ENCODE measurements at places on chromosomes 4 and X.
A peak's percentile ranks its signal among the peaks of the same experiment; 100 is the strongest.

- DNase-seq = no peak
These were observed 600.5 kb downstream of the PCDH18 start for GRCh38 chr4:136931781-136932180.

DNA sequence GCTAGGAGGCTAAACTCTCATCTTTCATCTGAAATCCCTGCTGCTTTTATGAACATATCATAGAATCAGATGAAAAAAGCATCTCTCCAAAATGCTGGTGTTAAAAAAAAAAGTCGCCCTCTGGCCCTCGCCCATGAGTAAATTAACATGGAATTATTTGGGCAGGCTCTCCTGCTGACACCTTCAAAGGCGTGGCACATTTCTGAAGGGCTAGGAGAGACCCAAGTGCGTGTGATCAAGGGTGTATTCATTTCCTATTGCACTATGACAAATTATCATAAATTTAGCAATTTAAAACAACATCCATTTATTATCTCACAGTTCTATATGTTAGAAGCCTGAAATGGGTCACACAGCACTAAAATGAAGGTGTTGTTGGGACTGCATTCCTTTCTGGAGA, 5.1 kb downstream of the ANXA3 start:
- DNase-seq = no peak

DNA sequence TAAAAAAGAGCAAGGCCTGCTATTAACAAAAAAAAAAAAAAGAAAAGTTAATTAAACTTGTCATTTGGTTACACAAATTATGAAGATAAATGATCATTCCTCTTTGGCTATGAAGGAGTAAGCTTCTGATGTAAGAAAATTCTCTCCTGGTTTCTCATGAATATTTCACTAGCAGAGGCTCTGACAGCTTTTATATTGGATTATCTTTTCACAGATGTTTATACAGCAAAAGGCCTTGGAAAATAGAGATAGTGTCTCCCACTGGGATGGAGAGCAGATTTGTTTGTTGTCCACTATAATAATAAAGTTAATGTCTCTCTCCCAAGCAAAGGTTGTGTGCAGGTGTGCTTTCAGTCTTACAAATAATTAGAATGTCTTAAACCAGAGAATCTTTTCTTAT, 40.7 kb upstream of the PDGFC start:
- DNase-seq = no peak

GRCh38 chrX:81890521-81890920, 688.6 kb downstream of the SH3BGRL start:
- DNase-seq = peak; percentile 3

DNA sequence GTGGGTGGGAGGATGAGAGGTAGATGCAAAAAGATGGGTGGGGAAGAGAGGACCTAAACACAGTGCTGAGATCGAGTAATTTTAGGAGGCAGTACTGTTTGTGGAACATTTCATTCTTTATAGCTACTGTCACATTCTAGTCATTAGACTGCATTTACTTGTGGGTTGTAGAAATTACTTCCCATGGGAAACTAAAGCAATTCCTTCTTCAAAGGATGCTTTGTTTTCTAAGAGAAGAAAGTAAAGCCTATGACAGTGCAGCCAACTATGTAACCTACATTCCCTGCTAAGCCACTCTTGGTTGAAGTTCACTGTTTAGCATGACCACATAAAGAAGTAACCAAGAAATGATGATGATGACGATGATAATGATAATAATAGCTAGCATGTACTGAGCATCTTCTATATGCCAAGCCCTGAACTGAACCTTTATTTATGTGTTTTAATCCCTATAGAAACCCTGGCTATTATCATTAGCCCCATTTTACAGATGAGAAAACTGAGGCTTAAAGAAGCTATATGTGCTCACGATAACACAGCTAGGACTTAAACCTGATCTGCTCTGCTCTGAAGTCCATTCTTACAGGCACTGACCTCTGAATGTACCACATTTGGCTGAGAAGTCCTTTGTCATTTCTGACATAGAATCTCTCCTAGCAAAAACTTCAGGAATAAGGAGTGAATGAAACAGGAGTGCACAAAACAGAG, 114.5 kb upstream of the KIT start:
- no peak for DNase-seq

- DNase-seq = no peak
These were observed 34.2 kb upstream of the ZNF518B start for GRCh38 chr4:10491401-10491800.

GRCh38 chrX:47651043-47651905, 911 bp upstream of the ELK1 start:
- no peak for DNase-seq

- no peak for DNase-seq
These were observed 20.8 kb downstream of the SH3BP2 start for GRCh38 chr4:2813446-2814405.

- DNase-seq = no peak
These were observed 282.1 kb downstream of the BCOR start for GRCh38 chrX:39815631-39816030.

- peak; percentile 73 for DNase-seq
These were observed 441.7 kb upstream of the RASGEF1B start for GRCh38 chr4:81913427-81913879.

- peak; percentile 88 for DNase-seq
These were observed 4.5 kb upstream of the CXCR3 start for GRCh38 chrX:71622576-71623450.

DNA sequence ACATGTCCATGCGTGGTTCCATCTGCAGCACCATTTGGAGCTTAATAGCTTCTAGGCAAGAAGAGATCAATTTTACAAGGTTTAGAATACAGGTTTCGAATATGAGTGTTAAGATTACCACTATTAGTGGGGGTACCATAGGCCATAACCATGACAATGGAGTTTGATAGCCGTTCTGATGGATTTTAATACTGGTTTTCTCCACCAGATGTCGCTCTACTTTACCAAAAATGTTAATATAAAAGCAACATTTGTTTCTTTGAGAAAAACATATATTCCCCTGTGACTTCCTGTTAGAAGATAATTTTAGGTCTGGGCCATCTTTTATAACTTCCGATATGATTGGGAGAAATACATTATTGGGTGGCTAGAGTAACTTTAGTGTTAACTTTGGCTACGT, 499.7 kb upstream of the POU3F4 start:
- no peak for DNase-seq

GRCh38 chr4:30172416-30172815, 547.8 kb upstream of the PCDH7 start:
- DNase-seq = no peak

DNA sequence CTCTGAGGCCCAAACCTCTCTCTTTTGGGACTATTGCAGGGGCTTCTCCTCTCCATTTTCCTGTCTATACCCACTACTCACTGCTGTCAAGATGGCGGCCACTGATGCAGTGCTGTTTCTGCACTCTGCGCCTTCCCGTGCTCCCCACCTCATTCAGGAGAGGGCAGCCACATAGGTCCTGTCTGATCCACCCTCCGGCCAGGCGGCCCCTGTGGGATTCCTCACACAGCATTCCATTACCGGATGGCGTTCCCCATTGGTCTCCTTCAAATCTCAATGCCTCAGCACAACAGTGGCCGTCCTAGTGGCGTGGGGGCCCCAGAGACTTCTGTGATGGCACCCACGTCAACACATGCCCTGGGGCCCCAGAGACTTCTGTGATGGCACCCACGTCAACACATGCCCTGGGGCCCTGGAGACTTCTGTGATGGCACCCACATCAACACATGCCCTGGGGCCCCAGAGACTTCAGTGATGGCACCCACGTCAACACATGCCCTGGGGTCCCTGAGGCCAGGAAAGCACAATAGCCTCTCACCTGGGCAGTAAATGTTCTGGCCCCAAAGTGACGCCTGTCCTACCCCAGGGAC, 7.3 kb downstream of the SPON2 start:
- DNase-seq = no peak

- DNase-seq = peak; percentile 85
These were observed at the start of gene ZNF827 for GRCh38 chr4:145938618-145939440. Gene ZNF827, minus strand, starts transcription at chr4:145938823. Its CDS starts 416 bp downstream, at chr4:145938407.

DNA sequence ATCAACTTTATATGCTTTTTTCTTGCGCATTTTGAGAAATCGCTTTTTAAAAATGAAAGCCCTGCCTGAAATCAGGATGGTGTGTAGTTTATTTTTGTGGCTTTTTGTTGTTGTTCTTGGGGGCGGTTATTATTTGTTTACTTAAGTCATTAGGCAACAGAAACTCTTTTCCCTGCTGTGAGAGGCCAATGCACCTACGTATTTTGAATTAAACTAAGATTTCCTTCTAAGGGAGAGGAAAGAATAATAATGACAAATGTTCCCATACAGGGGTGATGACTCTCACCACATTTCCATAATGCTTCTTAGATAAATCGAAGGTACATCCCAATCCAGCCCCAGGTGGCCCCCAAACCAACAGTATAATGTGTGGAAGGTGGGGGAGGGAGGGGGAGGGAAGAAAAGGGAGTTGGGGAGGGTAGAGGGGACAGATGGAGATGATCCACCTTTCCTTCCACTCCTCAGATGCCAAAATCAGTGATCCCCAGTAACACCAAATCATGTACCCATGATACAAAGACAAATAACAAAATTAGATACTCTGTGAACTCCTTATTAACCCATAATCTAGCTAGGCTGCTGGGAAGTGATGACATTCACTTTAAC, 39.6 kb downstream of the ZNF827 start:
- no peak for DNase-seq

DNA sequence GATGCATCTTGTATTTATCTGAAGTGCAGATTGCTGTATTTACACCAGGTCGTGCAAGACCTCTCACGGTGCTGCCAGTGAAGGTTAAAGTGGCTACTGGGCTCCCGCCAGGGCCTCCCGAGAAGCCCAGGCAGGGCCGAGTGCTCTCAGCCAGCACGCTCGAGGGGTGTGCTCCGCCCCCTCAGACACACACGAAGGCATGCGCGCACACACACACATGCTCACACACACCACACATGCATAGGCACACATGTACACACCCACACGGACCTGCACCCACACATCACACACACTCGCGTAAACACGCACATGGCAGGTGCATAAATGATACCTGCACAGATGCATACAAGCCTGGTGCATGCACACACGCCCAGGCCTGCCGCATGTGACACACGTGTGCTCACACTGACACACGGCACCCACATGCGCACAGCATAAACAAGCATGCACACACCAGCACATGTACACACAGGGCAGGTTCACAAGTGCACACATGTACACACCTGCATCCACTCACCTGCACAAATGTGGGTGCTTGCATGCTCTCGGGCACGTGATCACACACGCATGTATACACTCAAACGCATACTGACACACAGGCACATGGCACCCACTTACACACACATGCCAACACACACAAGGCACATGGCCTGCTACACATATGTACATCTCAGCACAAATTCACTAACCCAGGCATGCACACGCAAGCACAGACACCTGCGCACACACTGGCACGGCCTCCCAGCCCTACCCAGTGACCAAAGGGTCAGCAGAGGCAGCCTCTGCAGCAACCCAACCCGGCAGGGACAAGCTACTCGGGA, 71.6 kb downstream of the FAM53A start:
- DNase-seq = no peak

GRCh38 chr4:164261831-164262230, 492.1 kb upstream of the SMIM31 start:
- DNase-seq = no peak

Measured in tongue (tissue), 3 donors.